GM04503 (cell line): ENCODE measurements at places on chromosomes 16 and 17.
A peak's percentile ranks its signal among the peaks of the same experiment; 100 is the strongest.

DNA sequence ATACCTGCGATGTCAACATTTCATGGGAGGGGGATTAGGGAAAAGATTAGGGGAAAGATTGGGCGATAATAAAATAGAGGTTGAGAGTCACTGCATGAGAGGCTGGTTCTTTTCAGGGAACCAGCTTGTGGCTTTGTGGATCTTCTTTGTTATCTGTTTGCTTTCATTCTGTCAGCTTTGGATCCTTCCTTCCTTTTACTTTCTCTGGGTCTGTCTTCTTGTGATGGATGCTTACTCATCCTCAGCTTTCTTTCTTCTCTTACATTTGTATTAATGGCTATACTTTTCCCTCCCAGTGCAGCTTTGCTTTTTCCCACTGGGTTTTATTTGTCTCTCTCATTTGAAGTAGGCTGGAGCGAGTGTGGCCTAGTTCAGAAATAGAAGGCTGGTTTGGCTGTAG is 47.1 kb downstream of the RPTOR start:
- DNase-seq, result no peak

DNA sequence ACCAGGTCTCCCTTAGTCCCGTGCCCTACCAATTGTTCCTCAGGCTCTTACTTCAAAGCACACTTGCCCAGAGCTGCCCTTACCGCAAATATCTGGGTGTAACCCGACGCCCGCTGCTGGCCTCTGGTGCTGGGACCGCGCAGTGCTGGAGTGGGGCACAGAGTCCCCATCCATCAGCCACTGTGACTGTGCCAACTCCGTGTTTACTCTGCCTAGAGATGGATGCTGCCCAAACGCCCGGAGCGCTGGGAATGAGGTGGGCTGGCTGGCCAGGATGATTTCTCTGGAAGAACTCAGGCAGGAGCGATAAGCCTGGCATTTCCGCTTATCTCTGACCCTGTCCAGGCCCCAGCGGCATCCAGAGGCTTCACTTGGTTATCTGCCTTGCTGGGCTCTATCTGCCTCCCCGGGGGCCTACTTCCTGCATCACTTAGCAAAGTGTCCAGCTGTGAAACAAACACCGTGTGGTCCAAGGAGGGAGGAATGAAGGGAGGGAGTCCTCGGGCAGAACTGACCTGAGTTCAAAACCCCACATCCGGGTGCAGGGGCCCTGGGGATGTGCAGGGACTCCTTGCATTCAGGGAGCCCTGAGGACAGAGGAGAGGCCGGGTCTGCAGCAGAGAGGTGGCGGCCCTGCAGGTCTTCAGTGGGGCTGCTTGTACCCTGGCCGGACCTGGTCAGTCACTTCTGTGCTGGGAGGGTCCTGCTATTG is 9.4 kb upstream of the MYLK3 start:
- no peak for DNase-seq

- DNase-seq, result no peak
Measured at GRCh38 chr17:19464031-19465026, 53.3 kb downstream of the RNF112 start.

GRCh38 chr16:80107900-80108299 is 432.9 kb upstream of the DYNLRB2 start:
- DNase-seq, result no peak

GRCh38 chr17:4175921-4176807 is 33.2 kb downstream of the CYB5D2 start:
- no peak for DNase-seq

DNA sequence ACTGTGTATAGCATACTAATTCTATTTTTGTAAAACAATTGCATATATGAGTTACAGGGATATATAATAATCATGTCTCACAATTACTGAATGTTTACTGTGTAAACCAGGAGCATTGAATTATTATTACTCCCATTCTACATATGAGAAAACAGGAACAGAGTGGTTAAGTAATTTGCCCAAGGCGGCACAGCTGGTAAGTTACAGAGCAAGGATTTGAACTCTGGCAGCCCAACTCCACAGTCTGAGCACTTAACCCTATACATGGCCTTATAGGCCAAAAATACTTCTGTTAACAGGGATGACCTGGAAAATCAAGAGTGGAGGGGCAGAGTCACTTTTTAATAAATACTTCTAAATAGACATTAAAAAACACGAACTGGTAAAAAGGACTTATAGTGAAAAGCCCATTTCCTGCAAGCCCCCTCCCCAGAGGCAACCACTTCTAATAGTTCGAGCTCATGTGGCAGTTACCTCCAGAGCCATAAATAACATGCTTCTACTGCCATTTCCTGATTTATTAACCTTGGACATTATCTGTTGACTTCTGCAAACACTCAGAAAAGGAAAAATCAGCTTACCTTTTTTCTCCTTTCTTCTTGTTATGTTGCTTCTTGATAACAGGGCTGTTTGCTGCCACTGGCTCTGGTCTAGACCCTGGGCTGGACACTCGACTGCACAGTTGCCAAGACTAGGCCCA is 22.1 kb upstream of the ADGRG1 start:
- no peak for DNase-seq

DNA sequence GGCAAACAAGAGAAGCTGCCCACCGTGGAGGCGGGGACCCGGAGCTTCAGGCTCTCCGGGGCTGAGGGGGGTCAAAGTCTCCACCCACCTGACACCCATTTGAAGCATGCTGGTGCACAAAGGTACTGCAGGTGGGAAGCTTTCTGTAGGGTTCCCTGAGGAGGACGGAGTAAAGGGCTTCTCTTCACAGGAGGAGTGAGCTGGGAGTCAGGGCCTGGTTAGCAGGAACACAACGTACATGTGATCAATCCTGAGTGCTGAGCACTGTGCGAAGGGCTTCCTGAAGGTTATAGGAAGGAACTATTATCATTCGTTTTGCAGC is 252.9 kb upstream of the RPL38 start:
- DNase-seq, result no peak

GRCh38 chr17:16052486-16052885 is 52.9 kb downstream of the TTC19 start:
- DNase-seq, result peak; percentile 33

DNA sequence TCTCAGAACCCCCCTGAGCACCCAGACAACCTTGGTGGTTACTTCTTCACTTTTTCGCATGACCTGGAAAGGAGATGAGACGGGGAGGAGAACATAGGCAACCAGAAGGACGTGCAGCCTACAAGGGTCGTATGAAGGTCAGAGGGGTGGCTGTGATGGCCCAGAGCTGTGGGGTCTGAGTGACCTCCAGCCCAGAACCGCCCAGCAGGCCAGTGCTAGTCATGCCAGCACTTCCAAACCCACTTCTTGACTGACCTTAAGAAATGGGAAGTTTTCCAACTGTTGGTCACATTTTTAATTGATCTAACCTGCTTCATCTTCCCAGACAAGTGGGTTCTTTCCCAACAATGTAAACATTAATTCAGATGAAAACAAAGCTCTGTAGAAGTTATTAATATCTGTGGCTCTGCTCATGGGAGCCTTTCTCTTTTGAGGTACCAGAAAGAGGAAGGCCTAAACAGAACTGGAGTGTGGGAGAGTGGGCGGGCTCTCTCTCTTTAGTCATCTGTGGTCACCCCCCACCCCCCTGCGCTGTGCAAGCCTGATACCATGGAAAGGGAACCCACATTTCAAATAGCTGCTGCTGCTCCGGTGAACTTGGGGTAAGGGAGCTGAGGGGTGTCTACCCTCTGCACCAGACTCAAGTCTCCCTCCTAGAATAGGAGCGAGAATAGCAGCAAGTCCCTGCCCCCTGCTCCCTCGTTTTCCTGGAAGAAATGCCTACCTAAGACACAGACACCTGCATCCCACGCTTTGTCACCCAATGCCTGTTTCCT is 101.6 kb downstream of the RAB11FIP4 start:
- no peak for DNase-seq

GRCh38 chr17:10821054-10821453 is 16.8 kb downstream of the PIRT start:
- DNase-seq, result no peak

DNA sequence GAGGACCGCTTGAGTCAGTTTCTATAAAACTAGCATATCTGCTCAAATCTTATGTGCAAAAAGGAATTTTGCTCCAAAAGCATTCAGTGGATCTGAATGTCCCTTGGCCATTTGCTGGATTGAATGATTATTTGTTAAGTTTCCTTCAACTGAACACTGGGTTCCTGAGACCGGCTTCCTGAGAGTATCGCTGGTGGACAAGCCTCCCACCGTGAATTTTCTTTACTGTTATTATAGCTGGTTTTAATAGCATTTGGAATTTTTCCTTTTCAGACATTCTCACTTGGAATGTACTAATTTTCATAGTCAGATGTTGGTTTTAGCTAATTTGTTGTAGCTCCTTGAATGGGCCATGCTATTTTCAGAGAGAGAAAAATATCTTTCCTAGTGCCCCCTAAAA is 9.8 kb upstream of the MYOCD start:
- no peak for DNase-seq

- no peak for DNase-seq
Measured at GRCh38 chr16:4365014-4365406, 6.6 kb upstream of the VASN start.

DNA sequence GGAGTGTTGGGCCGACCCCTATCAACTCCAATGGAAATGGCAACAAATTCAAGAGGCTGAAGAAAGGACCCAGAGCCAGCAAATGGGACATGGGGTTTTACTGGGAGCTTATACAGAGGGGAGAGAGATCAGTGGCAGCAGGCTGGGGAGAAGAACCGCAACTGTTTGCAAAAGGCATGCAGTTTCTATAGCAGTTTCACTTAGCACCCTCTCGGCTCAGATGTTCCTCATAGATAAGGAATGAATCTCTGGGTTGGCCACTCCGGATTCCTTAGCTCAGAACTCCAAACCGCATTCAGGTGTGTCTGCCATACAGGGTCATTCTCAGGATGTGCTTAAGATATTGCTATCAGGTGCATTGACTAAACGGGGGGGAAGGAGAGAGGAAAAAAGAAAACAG is 71.1 kb upstream of the RPL38 start:
- DNase-seq, result no peak

DNA sequence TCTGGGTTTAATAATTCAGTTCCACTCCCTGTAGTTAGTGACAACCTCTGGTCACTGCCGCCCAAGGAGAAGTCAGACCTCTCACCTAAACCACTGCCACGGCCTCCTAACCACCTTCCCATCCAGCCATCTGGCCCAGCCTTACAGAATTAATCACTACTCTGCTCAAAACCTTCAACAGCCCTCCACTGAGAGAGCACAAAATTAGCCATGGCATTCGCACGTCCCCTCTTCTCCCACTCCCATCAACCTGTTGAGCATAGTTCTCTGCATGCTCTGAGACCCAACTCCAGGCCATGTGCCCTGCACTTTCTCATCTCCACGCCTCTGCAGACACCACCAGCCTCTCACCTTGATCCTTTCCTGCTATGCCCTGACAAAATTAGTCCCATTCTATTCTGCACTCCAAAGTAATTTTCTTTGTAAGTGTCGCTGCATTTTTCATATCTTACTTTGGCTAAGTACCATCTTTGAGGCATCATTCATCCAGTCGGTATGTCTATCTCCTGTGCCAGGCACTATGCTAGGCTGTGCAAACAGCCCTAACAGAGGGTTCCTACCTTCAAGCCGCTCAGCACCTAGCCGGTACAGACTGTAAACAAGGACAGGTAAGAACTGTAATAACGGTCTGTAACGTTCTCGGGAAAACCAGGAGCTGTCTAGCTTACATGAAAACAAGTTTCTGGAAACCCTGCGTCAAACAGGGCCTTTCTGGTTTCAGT is 963 bp downstream of the COPRS start:
- DNase-seq, result no peak

DNA sequence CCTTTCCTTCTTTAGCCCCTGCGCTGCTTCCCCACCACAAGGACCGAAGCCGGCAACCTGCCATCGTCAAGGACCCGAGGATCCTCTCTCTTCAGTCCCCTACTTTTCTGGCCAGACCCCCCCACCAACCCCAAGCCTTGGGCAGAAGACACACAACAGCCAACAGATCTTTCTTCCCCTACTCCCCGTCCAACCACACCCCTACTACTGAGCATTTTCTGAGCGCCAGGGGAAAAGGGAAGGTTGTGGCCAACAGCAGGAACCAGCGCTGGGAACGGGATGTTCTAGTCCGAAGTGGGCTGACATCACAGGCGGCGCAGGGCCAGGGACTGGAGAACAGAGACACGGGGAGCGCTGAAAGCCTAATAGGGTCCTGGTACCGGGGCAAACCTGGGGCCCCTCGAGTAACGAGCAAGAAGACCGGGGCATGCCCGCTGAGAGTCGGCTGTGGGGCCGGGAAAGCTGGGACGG is 528 bp downstream of the PER1 start:
- DNase-seq, result no peak

DNA sequence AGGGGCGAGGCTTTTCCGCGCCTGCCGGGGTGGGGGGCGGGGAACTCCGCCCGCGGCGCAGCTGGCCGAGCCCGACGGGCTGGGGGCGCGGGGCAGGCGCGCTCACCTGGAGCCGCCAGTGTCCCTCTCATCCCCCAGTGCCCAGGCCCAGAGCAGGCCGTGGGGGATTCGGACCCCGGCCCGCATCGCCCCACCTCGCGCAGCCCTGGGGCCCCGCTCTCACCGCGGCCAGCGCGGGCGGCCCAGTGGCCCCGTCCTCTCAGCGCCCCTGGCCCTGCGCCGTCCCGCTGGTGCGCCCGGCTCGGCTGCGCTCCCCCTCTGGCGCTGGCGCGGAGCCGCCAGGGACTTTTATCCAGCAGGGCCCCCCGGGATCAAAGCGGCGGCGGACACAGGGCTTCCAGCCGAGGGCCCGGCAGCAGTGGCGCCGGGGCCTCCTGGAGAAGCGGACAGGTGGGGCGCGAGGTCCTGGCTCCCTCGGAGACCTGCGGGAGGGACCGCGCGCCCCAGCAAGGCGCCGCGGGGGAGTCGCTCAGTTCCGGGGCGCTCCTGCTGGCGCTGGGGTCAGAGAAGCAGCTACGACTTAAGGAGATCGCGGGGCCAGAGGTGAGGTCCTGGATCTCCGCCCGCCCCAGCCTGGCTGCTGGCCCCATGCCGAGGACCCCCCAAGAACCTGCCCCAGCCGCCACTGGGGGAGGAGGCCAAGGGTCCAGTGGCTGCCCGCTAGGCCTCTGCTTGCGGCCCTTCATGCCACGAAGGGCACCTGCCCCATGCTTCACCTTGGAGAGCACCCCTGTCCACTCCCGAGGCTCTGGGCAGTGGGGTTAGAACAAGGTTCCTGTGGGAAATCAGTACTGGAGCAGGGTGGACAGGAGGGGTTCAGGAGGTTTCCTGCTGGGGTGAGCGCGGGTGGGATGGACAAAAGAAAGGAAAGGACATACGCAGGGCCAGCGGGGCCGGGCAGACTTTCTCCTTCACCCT is 823 bp upstream of the NOTUM start:
- no peak for DNase-seq

DNA sequence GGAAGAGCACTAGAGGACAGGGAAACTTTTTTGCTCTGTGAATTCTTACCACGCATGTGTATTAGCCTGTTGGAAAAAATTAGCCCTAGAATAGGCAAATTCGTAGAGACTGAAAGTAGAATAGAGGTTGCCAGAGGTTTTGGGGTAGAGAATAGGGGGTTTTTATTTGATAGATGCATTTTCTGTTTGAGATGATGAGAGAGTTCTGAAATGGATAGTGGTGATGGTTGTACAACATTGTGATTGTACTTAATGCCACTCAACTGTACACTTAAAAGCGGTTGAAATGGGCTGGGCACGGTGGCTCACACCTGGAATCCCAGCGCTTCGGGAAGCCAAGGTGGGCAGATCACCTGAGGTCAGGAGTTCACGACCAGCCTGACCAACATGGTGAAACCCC is 8.0 kb upstream of the DOC2B start:
- no peak for DNase-seq

GRCh38 chr16:52649870-52650269 is 102.9 kb upstream of the TOX3 start:
- DNase-seq, result no peak

- no peak for DNase-seq
Measured at GRCh38 chr17:21278450-21279197, 5.9 kb upstream of the MAP2K3 start.

- no peak for DNase-seq
Measured at GRCh38 chr16:27665881-27666280, 115.9 kb downstream of the KATNIP start.

- no peak for DNase-seq
Measured at GRCh38 chr17:50072130-50072529, 16.2 kb downstream of the ITGA3 start.
